ENCODE measurements at places on chromosomes 7 and 10.

GRCh38 chr10:110641256-110641655 lies 2.9 kb upstream of the RBM20 start:
- peak; percentile 25 for DNase-seq

GRCh38 chr10:31520986-31521831 lies 202.2 kb downstream of the ZEB1 start:
- no peak for DNase-seq

- DNase-seq: no peak
Observed at GRCh38 chr7:97752215-97752614, 20.3 kb downstream of the TAC1 start.

DNA sequence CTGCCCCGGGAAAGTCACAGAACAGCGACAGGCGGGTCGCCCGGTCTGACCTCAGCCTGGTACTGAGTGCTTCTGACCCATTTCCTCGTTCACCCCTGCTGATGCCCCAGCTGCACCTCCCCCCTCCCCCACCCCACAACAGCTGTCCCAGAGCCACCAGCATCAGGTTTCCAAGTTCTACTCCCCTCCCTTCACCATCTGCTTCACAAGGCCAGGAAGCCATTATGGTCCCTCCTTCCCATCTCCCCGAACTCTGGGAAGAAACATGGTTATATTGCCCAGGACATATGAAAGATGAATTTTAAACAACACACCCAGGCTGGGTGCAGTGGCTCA lies 301.9 kb upstream of the GALNT17 start:
- no peak for DNase-seq

DNA sequence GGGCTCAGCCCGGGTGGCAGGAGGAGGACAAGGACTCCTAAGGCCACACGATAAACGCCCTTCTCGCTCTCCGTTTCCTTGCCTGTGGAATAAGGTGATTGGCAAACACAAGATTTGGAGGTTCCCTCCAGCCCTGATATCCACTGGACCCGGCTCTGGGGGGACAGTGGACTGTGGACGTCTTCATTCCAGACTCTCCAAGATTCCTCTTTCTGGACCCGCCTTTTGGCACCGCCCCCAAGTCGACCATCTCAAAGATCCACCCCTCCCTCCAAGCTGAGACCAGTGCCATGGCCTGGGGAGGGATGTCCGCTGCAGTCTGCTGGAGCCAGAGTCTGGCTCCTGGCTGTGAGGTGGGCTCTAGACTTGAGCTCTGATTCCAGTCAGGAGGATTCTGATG lies 23.6 kb downstream of the ZNF783 start:
- peak; percentile 42 for DNase-seq

DNA sequence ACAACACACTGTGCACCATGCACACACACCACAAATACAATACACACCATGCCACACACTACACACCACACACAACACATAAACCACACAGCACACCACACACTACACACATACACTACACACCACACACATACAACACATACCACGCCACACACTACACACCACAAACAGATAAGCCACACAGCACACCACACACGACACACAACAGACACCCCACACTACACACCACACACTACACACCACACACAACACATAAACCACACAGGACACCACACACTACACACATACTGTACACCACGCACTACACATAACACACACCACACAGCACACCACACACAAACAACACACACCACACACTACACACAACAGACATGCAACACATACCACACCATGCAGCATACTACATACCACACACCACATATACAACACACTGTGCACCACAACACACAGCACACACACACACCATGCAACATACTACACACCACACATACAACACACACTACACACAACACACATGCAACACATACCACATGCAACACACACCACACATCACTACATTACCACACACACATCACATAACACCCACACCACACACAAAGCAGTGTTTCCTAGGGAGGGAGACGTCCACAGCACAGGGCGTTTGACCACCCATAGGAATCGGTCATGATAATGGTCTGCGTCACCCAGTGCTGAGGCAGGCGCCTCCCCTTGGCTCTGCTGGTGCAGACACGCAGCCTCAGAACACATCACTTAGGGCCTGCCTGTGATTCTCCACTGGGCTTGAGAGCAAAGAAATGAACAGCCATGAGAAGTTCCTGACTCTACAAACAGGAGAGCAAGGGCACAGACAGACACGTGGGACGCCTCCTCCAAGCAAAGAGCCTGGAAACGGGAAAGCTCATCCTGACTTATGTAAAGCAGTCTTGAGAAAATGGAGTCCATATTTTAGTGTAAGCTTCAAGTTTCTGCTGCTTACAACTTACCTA lies 458.3 kb downstream of the PTPRN2 start:
- no peak for DNase-seq

DNA sequence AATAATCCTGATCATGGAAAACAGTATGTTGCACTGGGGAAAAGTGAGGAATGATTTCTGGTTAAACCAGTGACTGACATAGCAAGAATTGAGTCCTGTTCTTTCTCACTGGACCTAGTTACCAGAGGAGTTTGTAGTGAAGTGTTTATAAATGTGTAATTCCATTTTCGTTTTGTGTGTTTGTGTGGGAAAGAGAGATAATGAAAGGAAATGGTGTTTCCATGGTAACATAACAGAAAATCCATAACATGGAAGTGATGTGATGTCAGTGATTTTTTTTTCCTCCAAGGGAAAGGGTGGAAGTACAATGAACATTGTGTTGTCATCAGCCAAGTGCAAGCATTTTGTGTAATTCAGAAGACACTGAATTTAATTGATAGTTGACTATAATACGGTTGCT lies 283.9 kb downstream of the PLXDC2 start:
- DNase-seq: no peak

Measured in H54 (cell line).